ENCODE measurements at places on chromosomes 3 and 15. TPM values are rescaled to one million over a fixed set of nuclear protein-coding genes. Genes with fewer than 3 reads are reported as not detected.
A peak's percentile ranks its signal among the peaks of the same experiment; 100 is the strongest.

DNA sequence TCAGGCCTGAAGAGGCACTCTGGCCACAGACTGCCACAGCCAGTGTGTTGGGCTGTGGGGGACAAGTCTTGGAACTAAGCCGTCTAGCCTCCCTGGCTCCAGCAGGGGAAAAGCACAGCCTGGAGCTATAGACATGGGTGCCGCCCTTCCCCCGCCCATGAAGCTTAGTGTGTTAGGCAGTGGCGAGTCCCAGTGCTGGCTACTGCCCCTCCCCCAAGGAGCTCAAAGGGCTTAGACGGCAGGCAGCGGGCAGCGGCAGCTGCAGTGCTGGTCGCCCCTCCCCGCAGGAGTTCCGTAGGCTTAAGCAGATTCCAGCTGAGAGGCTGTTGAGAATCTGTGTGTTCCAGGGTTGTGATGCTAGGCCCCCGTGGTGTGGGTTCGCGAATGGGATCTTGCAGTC, 135.8 kb upstream of the RORA start:
- DNase-seq = no peak

TMEM45A gene
- total RNA-seq = 24.5 TPM

DNA sequence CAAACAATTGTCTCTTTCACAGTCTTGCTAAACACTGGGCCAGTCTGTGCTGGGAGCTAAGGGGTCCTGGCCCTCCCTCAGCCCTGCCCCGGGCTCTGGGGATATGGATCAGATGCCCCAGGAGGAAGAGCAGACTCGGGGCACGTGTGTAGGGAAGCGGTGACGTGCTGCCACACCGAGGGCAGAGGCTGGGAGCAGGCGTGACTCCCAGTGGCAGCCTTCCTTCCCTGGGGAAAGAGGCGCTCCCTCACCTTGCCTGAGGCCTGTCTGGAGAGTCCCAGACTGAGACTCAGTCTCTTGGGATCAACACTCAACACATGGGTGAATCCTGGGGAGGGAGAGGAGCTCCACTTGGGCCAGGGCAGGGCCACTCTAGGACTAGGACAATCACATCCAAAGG, 54.1 kb upstream of the GRIP2 start:
- no peak for DNase-seq

MINAR1 gene
- 1.0 TPM for total RNA-seq

- no peak for DNase-seq
These were observed 284.7 kb upstream of the ICE2 start for GRCh38 chr15:60763688-60764087.

TMEM40 gene
- total RNA-seq = 1.8 TPM

GRCh38 chr15:69953051-69953450, 144.7 kb downstream of the TLE3 start:
- no peak for DNase-seq

MYO5A gene
- total RNA-seq = 77.4 TPM

- no peak for DNase-seq
These were observed 138.3 kb upstream of the FAM3D start for GRCh38 chr3:58804914-58805313.

DNA sequence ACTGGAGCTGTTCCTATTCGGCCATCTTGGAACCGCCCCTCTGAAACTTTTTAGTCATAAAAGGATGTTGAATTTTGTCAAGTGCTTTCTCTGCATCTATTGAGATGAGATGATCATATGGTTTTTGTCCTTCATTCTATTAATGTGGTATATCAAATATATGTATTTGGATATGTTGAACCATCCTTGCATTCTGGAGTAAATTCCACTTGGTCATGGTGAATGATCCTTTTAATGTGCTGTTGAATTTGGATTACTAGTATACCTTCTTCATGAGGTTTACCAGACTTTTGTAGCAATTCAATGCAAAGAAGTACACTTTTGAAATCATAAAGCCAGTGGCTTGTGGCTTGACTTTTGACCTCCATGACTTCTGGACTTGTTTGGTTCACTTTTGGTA, 33.4 kb upstream of the XRN1 start:
- no peak for DNase-seq

SECISBP2L gene
- 62.3 TPM for total RNA-seq

DNA sequence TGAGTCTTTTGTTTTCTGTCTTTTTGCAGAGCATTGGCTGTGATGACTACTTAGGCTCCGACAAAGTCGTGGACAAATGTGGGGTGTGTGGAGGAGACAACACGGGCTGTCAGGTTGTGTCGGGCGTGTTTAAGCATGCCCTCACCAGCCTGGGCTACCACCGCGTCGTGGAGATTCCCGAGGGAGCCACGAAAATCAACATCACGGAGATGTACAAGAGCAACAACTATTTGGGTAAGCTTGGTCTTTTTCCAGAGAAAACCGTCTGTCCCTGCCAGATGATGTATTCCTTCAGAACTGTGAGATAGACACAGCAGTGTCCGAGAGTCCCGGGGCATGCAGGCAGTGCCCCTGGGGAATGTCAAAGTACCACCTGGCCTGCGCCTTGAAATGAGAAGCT, 149.9 kb upstream of the NR2E3 start:
- DNase-seq = peak; percentile 49

DNA sequence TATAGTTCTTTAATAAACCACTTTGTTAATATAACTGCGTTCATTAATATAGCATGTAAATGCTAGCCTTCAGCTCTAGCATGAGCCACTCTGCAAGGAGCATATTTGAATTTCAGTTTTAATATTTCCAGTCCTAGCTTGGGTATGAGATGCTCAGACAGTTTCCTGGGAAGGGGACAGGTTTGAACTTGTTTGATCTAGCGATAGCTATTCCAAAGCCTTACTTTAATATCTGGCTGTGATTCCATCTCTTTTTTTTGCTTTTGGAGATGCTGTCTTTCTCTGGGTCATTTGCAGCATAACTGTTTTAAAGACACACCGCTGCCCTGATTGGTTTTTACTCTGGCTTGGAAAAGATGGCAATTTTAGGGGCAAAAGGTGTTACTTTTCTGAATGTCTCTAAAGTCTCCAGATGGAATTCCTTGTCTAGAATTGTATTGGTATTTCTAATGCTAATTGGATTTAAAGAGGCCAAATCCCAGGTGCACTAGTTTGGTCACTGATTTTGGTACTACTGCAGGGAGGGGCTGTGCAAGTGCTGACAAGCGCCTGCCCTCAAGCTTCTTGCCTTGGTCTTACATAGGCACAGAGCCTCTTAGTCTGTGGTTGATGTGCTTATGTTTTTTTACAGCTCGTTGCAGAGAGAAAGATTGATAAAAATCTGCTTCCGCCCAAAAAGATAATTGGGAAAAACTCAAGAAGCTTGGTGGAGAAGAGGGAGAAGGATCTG, 2.8 kb downstream of the NISCH start:
- no peak for DNase-seq

STT3B gene
- total RNA-seq = 93.5 TPM

CX3CR1 gene
- total RNA-seq = 0.32 TPM

DNA sequence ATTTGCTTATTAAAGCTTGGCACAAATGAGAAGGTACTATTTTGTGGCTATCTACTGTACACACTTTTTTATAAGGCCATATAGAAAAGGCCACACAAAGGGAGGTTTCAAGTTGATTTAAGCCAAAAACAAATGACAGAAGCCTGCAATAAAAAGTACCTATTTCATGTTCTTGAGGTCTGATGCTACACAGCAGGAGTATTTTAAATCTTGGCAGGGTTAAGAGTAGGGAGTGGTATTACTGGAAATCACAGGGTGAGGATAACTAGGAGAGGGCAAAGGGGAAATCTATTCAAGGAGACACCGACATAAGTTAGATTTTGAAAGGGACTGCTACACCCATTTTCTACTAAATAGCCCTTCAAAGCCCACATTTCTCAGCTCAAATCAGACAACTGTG, 146.2 kb downstream of the GREM1 start:
- DNase-seq = no peak

DNA sequence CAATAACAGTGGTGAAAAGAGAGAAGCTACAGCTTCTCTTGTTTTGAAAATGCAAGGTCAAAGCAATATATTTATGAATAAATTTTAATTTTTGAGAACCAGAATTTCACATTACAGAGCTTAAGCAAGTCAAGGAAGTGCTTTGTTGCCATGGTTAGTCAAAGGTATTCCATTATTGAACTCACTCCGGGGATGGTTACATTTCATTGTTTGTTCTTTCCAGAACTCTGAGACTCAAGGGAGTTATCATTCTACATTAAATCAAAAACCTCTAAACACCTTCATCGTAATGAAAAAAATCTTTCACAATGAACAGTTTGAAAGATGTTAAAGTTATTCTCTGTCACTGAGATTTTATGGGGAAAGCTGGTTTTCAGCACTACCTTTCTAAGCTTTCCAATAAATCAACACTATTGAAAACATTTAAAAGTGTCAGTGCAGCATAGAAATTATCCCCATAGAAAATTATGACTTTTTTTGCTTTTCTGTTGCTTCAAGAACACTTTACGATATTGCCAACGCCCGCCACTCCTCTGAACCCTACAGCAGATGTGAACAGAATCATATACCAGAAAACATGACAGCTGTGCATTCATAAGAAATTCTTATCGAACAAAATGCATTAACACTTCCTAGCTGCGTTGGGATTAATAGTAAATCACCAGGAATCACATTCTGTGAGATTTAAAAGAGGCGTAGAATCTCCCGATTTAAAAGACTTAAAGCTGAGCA, 83.0 kb downstream of the OTOL1 start:
- DNase-seq = no peak

DNA sequence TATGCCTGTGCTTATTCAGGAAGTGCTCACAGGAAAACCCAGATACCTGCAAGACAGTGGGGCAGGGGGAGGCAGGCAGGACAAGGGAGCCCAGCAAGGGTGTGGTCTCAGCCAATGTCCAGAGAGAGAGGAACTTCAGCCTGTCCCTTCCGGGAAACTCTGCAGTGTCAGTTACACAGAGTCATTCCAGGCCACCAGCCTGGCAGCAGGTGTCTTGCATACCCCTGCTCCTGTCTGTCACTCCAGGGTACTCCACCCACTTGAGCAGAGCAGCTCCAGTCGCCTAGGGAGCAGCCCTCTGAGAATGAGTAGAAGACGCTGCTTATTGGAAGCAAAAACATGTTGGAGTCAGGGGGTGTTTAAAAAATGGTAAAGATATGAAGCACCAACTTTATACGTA, 431.2 kb upstream of the RGMA start:
- DNase-seq = no peak

DNA sequence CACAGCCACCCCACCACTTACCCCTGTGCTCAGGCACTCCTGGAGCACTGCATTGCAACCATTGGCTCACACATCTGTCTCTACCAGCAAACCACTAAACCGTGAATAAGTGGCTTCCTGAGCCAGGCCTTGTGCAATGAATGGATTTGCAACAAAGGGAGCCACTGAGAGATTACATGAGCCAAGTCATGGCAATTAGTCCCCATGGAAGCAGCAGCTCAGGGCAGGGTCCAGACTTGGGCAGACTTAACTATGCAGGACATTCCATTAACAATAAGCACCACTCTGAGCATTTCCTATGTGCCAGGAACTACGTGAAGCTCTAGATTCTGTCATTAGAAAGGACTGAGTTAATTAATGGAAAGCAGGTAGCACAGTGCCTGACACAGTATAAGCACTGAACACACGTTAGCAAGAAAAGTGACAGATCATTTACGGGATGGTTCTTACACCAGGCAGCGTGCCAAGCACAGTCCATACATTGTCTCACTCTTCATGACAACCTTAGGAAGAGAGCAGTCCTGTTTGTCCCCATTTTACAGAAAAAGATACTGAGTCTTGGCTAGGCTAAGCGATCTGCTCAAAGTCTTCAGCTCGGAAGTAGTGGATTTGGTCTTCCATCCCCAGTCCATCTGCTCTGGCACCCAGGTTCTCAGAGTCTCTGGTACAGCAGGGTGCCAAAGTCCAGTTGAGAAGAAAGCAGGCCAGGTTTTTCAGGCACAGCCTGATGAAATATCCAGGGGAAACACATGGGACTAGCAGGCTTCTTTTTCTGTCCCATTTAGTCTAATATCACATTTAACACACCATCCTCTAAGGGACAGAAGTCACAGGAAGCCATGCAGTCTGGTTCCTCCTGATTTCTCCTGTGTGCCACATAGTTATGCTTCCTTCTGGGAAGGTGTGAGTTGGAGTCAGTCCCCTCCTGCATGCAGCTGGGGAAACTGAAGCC, 44.1 kb downstream of the LIPC start:
- DNase-seq = no peak

TRANK1 gene
- total RNA-seq = 13.8 TPM

PAQR5 gene
- 2.0 TPM for total RNA-seq

ROPN1 gene
- 2.3 TPM for total RNA-seq

- DNase-seq = no peak
These were observed 26.1 kb upstream of the GFM1 start for GRCh38 chr3:158617982-158618875.

- DNase-seq = no peak
These were observed 715 bp upstream of the SCAPER start for GRCh38 chr15:76905855-76906254.

MESP1 gene
- total RNA-seq = 5.9 TPM

DNA sequence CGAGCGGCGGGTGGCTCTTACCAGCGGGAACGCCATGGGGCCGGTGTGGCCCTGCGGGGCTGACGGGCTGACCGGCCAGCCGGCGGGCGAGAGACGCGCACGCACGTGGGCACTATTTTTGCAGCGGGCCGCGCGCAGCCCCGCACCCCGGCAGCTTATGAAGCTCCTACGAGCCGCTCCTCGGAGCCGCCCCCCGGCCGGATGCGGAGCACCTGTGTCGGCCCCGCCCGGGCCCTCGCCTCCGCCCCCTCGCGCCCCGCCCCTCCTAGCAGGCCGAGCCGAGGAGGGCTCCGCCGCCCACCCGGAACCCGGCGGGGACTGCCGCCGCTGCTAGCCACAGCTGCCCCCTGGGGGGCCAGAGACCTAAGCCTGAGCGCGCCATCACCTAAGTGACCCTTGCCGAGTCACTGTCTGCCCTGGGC, 683 bp upstream of the CPEB1 start:
- DNase-seq = no peak

RPSA gene
- 852 TPM for total RNA-seq

- DNase-seq = no peak
These were observed 825.5 kb downstream of the EPHA3 start for GRCh38 chr3:89932882-89933281.

DNA sequence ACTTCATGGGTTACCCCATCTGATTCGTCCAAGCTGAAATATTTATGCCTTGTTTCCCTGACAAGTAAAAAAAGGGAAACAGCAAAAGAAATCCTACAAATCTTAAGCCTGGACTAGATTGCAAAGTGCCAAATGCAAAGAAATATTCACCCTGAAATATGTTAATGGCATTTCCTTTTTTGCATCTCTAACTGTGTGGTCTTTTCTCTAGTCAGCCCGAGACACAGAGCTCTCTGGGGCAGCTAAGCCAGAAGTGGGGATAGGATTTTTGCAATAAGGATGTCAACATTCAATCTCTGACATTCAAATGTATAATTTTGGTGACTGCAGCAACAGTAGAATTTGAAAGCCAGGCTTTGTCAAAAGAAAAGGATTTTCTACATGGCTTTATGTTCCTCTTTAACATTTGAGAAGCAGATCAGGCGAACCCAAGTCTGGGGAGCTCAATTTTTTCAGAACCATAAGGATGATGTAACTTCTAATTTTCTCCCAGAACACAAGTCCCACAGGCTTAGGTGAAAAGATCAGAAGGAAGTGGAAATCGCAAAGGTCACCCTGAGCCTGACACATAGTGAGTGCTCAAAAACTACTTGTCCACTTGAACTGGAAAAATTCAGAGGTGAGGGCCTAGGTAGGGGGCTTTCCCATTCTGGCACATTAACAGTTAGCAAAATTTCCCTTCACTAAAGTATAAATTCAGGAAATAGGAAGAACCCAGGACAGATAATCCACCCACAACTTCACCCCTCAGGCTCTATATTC, 28.2 kb upstream of the KCNMB3 start:
- DNase-seq = no peak
